ENCODE measurements at places on chromosomes 1 and 21.

DNA sequence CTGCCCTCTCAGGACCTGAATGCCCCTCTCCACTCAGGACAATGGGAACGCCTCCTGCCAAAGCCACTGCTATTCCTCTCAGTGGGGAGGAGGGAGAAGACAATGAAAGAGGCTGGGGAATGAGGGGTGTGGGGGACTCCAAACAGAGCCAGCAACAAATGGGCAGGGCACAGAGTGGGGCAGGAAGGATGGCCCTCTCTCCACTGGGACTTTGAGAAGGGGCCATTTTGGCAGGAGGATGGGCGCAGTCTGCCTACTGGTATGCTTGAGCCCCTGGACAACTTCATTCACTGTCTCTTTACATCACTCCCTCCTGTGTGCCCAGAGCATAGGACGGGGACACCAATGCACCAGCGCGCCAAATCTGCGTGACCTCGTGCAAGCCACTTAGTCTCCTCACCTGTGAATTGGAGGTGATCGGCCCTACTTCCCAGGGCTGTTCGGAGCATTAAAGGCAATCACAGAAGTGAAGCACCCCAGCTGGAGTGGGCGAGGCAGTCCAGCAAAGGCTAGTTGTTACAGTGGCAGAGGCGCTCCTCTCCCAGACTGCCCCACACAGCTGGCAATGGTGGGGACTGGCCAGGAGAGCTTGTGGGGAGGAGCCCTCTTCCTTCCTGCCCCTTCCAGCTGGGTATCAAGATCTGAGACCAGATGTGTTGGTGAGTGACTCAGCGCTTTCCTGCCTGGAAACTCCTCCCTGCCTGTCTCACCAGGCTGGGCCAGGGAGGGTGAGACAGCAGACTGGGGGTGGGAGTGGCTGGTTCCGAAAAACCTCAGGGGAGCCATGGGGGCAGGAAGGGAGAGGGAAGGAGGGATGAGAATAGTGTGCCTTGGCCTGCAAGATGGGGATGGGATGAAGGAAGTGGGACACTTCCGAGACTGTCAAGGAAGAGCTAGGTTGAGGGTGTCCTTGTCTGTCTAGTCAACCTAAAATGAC, 22.4 kb upstream of the SYNC start:
- DNase-seq: no peak

GRCh38 chr1:207966521-207966920, 55.6 kb upstream of the CD34 start:
- no peak for DNase-seq

GRCh38 chr1:211741116-211741515, 65.7 kb upstream of the NEK2 start:
- no peak for DNase-seq

- no peak for DNase-seq
These were observed 67.5 kb downstream of the NIBAN1 start for GRCh38 chr1:184906761-184907160.

DNA sequence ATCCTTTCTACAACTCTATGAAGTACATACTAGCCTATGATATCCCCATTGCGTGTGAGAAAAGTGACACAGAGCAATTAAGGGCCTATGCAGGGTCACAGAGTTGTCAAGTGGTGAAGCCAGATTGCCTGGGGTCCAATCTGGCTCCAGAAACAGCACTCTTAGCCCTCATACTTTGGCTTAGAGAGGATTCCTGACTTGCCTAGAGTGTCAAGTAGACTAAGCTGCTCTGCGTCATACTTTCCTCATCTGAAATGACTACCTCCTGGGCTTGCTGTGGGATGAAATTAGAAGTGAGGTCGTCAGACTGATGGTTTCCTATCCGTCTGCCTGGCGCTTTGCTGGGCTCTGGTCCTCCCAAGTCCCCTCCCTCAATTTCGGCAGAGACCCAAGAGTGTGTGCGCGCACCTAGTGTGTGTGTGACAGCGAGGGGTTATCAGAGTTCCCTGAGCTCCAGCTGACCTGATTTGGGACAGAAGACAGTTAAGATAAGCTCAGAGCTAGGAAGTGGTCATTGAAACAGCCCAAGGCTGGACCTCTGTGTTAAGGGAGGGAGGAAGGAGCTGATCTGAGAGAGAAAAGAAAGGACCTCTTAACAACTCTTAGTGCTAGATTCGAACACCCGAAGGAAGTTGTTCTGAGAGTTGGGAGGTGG, 5.4 kb upstream of the NUAK2 start:
- DNase-seq: no peak

- no peak for DNase-seq
These were observed 80.6 kb upstream of the TRABD2B start for GRCh38 chr1:48077795-48078222.

- DNase-seq: no peak
These were observed 22.1 kb downstream of the OMA1 start for GRCh38 chr1:58524353-58524945.

GRCh38 chr1:213281640-213282301, 230.7 kb downstream of the RPS6KC1 start:
- DNase-seq: no peak

DNA sequence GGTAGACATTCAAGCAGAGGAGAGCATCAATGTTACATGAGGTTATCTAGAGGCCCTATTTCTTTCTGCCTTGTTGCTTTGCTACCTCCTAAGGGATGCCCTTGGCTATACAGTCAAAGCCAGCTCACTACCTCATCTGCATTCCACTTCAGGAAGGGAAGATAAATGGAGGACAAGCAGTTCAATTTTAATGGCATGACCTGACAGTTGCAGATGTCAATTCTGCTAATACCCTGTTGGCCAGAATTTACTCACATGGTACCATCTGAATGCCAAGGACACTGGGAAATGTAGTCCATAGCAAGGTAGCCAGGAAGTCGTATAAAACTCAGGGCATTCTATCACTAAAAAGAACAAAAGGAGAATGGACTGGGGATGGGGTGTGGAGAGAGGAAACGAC, 31.5 kb downstream of the PALMD start:
- DNase-seq: no peak

DNA sequence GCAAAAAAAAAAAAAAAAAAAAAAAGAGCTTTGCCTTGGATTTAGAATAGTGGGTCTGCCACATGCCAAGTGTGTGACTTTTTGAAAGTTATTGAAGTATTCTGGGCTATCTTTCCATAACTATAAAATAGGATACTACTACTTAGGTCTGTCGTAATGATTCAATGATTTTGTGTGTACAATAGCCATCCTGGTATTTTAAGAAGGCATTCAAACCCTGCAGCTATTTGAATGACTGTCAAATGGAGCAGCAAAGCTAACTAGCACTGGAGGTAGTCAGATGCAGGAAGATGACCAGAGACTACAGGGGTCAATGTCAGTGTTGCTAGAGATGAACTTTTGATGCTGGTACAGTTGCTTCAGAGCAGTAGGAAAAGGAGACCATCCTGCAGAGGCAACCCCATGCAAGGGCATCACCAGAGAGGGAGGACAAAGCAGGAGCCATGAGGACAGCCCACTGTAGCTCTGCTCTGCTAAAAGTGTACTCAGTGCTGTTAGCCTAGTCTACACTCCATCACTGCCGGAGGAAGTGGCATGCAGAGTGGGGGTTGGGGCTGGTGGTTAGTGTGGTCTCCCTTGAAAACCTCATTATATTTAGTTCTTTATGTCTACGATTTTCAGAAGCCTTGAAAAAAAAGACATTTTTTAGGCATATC, 29.0 kb downstream of the DUSP10 start:
- DNase-seq: no peak

- no peak for DNase-seq
These were observed 30.0 kb downstream of the LRRC3 start for GRCh38 chr21:44485254-44485793.

GRCh38 chr1:223341121-223341520, 22.9 kb downstream of the SUSD4 start:
- no peak for DNase-seq

DNA sequence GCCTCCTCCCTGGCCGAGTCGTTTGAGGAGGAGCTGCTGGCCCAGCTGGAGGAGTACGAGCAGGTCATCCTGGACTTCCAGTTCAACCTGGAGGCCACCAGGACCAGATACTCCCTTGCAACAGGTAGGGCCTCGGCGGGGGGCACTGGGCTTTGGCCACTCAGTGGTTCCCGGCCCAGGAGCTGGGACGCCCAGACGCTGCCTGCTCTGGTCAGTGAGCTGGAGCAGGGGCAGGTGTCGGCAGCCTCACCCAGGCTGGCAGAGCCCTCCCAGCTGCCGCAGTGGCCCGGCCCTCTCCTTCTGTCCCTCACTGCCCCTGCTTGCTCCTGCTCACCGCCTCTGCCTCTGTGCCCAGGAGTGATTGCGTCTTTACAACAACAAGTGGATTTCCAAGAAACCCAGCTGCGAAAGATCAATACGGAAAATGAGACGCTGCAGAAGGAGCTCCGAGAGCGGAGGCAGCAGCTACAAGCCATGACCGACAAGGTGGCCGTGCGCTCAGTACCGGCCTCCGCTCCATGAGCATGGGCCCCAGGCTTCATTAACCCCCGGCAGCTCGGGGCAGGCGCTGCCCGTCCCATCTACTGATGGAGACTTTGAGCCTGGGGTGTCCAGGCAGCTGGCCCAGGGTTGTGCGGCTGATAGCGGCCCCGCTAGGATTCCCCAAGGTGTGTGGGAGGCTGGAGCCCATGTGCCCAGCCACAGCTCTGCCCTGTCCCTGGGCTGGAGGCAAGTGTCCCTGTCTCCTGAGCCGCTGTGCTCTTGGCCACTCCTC, 9.0 kb upstream of the SMIM1 start:
- DNase-seq: no peak

GRCh38 chr1:16927256-16927655, 5.5 kb downstream of the CROCC start:
- no peak for DNase-seq

GRCh38 chr1:114458237-114458777, 52.7 kb downstream of the TRIM33 start:
- DNase-seq: no peak

DNA sequence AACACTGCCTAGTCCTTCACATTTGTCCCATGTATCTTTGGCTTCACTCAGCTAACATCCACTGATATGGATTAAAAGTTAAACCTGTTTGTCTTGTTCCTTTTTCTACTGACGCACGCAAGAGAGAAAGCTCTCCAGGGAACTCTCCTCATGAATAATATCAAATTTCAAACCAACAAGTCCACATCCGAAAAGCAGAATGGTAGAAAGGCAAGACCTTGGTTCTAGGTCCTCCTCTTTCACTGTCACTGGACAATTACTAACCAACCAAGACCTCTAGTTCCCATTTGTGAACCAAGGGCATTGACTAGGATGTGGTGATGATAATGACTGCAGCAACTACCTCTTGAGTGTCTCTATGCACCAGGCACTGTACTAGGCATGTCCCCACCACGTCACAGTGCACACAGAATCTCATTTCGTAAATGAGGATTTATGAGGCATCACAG, 8.4 kb downstream of the PLPP3 start:
- DNase-seq: no peak

- no peak for DNase-seq
These were observed 580 bp upstream of the BLACAT1 start for GRCh38 chr1:205456383-205456867.

DNA sequence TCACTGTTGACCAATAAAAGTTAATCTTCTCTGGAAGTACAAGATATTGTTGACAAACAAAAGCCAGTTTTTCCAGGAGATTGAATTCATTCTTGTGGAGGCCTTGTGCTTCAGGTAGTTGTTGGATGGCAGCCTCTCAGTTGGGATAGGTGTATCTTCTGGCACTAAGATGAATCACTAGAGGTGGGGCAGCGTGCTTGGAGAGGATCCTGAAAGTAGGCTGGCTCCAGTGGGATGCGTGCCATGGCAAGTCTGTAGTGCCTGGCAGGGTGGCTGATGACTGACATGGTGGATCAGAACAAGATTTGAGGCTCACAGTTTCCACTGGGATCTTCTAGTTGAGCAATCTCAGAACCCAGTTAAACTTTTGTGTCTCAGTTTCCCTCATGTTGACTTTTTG, 2.4 kb downstream of the VPS13D start:
- no peak for DNase-seq

DNA sequence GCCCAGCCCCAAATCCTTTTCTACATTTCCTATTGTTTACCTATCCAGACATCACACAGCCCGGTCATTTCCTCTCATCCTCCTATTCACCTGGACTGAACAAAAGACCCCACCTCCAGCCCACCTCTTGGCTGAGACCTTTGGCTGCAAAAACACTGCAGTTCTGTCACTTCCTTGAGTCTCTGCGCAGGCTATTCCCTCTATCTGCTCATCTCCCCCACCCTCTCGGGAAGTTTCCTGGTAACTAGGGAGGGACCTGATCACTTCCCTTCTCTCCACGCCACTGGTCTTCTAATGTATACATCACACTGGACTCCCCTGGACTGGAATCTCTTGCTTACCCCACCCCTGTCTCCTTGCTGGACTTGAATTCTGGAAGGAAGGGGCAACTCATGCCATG, 5.3 kb downstream of the HTR1D start:
- no peak for DNase-seq

GRCh38 chr1:182389619-182390047, 2.0 kb downstream of the GLUL start:
- DNase-seq: no peak

GRCh38 chr1:24427545-24427862, 11.9 kb downstream of the NIPAL3 start:
- DNase-seq: no peak

- no peak for DNase-seq
These were observed 20.5 kb downstream of the ALDH4A1 start for GRCh38 chr1:18881642-18882431.

GRCh38 chr1:6602669-6603237, at the start of gene KLHL21:
TSS of gene KLHL21 (minus strand) at chr1:6602869. CDS start at chr1:6602817, 52 bp downstream.
- DNase-seq: no peak

DNA sequence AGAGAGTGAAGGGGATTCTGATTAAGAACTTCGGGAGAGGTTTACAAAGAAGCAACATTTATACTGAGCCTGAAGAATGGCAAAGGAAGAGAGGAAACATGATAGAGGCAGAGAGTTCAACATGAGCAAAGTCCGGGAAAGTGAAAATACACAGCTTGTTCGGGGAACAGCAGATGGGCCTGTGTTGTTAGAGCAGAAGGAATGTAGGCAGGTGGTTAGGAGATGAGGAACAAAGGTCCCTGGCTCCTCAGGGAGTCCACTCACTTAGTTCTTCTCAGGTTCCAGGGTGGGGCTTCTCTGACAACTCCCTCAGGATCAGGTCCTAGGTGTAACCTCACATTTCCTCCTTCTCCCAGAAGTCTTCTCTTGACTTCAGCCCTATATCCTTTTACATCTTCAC, 5.1 kb upstream of the ZNF326 start:
- DNase-seq: no peak

DNA sequence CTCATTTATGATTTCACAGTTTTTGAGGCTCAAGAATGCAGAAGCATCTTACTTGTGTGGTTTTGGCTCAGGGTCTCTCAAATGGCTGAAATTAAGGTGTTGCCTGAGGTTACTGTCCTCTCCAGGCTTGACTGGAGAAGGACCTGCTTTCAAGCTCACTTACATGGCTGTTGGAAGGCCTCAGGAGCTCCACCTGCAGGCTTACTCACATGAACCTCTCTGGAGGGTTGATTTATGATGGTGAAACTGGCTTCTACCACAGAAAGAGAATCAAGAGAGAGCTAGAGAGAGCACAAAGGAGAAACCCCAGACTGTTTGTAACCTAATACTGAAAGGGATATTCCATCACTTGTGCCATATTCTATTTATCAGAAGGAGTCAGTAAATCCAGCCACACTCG, 6.2 kb upstream of the KCNK2 start:
- DNase-seq: peak; percentile 21

GRCh38 chr21:25188677-25189079, 418.6 kb downstream of the MRPL39 start:
- DNase-seq: no peak
